ENCODE measurements at places on chromosomes 3 and 15.

GRCh38 chr3:177827511-177828207 lies 630.4 kb upstream of the TBL1XR1 start:
- DNase-seq: peak; percentile 95

DNA sequence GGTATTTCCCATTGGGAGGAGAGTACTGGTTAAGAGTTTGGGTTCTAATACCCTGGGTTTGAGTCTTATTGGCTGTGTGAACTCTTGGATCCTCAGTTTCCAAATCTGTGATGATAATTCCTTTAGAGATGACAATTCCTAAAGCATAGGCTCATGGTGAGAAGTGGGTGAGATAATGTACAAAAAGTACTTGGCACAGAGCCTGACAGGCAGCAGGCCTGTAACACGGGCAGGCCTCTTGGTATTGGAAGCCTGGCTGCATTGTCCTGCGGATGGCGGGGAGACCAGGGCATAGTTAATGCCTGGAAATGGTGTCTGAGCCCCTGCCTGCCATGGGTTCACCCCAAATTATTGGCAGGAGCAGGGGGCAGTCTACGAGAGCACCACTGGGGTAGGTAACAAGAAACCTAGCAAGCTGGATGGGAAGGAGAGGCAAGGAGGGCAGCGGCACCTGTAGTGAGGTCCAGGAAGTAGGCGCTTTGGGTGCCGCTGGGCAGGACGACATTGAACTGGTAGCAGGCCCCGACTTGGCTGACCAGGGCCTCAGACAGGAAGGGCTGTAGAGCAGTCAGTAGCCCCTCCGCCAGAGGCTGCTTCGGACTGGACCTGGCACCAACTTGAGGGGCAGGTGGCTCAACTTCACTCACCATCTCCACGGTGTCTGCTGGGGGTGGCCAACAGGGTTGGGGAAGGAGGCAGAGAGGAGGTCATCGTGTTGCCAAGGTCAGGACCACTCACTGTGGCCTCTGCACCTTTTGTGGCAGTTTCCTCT lies 7.7 kb downstream of the STOML1 start:
- DNase-seq: no peak

DNA sequence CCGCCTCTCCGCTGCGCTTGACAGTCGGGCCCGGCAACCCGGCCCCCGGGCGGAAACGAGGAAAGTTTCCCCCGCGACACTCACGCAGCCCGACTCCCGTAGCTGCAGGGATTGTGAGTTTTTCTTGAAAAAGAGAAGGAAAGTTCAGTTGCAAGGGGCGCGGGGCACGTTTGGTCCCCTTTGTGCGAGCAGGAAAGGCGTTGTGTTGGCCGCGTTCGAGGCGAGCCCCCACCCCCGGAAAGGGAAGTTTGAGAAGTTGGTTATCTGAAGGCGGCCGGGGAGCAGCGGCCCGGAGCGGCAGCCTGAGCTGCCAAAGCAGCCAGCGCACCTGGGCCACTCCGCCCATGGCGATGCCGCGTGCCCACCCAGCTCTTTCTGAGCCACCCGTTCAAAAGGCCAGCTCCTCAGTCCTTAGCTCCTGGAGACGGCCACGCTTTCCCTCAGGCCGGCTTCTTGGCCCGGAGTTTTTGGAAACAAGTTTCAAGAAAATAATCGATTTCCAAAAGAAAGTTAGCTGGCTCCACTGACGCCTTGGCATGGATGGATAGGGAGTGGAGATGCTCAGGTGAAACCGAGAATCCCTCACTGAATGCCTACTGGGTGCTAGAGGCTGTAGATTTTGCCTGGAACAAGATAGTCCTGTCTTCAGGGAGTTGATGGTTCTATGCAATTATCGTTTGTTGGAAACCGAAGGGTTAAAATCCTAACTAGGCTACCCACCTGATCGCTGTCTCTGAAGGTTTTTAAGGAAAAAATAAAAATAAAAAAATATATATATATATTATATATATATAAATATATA lies 832 bp downstream of the TGFBR2 start:
- DNase-seq: peak; percentile 58

DNA sequence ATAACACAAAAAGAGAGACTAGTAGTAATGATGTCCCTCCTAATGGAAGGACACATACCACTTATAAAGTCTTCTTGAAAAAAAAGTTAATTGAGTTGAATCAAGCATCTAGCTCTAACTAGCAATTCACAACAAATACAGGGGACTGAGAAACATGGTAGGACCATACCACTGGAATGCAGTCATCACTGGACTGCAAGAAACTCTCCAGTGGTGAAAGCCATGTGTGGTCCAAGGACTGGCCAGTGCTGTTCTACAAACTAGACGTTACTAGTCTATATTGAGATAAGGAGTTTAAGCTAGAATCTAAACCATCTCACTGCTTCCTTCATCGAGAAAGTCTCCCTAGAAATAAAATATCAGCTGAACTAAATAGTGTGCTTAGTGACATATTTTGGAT lies 16.7 kb downstream of the FBN1 start:
- no peak for DNase-seq

DNA sequence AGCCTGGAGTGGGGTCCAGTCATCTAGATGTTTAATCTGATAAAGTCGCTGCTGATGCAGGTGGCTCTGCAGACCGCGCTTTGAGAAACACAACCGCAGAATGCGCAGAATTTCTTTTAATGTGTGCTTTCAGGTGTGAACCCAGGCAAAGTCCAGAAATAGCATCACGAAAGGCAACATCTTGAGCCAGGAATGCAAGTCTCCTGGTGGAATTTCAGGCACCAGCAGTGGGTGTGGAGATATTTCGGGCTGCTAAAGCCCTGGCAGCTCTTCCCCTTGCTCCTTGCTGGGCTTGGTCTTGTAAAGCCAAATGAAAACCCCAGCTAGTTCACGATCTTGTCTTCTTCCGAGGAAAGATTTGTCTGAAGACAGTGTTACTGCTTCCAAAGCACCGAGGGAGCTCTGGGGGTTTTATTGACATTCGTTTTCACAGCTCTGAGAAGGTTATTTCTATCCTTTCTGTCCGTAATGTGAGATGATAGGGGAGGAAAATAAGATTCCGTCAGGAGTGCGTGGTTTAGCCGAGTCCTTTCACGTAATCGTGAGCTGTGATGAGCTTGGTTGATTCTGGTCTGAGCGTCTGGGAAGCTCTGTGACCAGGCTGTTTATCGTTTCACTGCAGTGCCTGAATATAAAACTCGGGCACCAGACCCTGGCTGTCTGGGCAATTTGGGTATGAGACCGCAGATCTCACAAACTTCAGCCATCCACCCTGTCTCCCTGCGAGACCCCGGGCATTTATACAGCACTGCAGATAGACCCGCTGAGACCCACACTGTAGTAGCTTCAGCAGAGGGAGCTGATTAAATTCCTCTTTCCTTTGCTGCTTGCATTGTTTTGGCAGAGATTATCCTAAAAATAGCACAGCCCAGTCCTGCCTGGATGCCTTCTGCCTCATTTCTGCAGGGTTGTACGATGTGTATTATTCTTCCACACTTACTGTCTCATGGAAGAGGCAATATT lies 67.0 kb upstream of the SLC25A26 start:
- DNase-seq: no peak

GRCh38 chr15:78938658-78939488 lies 6.0 kb downstream of the CTSH start:
- DNase-seq: peak; percentile 96

All from inflammatory macrophage treated with lipopolysaccharide for 4 hours (primary cell).